ENCODE measurements at places on chromosomes 7 and 10. TPM values are rescaled to one million over a fixed set of nuclear protein-coding genes. Genes with fewer than 3 reads are reported as not detected.

DNA sequence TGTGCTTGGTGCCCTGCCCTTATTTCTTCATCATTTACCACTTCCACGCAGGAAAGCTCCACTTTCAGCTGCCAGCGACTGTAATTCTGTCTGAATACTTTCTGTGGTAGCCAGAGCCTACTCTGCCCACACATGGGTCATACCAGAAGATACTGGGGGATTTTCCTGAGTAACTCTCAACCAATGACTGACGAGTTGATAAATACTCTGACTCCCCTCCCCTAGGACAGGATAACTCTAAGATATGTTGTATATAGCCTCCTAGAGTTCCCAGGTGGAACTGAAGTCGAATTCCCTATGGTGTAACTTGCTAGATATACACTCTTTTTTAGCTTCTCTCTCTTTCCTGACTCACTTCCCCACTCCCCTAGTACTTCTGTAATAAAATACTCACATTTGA is 29.8 kb downstream of the SEM1 start:
- DNase-seq, result no peak

- no peak for DNase-seq
Measured at GRCh38 chr7:149381245-149381644, 79.6 kb downstream of the ZNF777 start.

DNA sequence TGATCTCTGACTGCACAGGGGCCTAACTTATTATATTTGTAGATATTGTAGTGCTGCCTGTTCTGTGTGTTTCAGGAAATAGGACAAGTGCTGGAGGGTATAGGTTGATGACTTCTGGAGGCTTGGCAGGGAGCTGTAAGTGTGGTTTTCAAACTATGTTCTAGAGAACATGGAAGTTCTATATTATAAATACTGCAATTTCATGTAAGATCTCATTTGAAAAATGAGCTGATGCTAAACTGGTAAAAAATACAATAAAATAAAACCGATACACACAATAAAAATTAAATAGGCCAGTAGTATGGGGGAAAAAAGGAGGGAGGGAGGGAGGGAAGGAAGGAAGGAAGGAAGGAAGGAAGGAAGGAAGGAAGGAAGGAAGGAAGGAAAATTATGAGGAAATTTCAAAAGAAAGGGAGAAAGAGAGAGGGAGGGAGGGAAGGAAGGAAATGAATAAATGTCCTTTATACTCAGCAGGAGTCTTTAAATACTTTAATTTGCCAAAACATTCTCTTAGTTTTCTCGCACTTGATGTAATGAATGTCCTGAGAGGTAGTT is 181.3 kb downstream of the KIAA1217 start:
- no peak for DNase-seq

GRCh38 chr7:138878856-138879255 is 80.9 kb upstream of the ATP6V0A4 start:
- DNase-seq, result no peak

GRCh38 chr7:108488768-108489538 is 32.7 kb upstream of the NRCAM start:
- no peak for DNase-seq

The HOXA6 gene
- total RNA-seq, result not detected

The ZNF239 gene
- total RNA-seq, result 2.2 TPM

DNA sequence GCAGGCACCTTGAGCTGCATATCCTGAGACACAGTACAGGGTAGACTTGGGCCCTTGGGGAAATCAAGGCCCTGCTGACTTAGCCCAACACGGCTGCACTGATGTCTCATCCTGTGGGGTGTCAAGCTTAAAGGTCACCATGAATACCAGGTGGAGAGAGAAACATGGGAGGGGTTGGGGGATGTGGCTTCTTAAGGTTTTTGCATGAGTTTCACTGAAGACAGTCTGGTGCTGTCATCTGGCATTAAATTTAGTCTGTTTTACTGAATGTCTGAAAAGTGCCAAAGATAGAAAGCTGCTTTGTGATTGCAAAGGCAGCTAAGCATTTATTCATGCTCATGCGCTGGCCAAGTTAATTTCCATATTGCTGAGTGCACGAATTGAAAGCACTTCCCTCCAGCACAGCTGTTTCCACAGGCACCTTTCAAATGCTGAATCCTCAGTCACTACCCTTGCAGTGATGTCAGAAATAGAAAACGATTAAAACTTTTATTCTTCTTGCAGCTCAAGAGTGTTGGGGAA is 102.1 kb downstream of the OSBPL3 start:
- no peak for DNase-seq

The LOXL4 gene
- total RNA-seq, result 1.5 TPM

The C10orf53 gene
- total RNA-seq, result not detected

The GPR37 gene
- 1.1 TPM for total RNA-seq

Data from right atrium auricular region (tissue), 2 donors.